ENCODE measurements at places on chromosomes 1 and 21.
A peak's percentile ranks its signal among the peaks of the same experiment; 100 is the strongest.

GRCh38 chr1:247411621-247412327 is 4.2 kb upstream of the NLRP3 start:
- no peak for DNase-seq

DNA sequence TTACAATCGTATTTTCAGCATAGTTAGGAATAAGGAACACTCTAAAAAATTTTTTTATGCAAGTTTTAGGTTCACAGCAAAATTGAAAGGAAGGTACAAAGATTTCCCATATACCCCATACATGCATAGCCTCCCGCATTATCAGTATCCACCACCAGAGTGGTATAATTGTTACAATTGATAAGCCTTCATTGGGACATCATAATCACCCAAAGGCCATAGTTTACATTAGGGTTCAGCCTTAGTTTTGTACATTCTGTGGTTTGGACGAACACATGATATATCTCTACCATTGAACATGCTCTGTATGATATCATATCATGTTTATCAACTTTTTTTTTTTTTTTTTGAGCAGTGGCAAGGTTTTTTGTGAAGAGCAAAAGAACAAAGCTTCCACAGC is 180.0 kb downstream of the SDCCAG8 start:
- no peak for DNase-seq

DNA sequence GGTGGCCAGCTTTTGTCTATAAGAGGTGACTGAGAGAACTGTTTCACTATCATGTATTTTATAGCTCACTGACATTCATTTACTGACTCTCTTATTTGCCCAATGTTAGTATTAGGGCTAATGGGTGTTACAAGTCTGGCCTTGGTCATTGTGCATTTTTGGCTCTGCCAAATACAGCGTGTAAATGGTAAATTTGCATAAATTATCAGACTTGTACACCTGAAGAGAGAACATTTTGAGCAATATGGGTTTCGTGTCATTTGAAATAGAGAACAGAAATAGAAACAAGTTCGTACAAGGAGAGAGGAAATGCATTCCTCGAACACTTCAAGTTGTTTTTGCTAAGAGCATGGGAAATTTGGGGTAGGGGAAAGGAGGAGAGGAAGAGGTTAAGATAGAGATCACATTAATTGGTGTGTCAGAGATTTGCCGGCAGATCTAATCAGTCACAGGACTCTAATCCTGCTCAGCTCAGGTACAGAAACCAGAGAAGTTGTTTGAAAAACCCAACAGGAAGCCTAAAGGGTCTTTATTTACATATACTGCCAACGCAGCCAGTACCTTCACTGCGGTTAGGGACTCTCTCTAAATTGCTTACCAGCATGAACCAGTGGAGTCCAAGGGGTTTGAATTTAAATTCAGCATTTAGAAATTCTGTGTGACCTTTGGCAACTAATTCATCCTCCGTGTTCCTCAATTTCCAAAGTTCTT is 261.5 kb downstream of the GPATCH2 start:
- DNase-seq = no peak

DNA sequence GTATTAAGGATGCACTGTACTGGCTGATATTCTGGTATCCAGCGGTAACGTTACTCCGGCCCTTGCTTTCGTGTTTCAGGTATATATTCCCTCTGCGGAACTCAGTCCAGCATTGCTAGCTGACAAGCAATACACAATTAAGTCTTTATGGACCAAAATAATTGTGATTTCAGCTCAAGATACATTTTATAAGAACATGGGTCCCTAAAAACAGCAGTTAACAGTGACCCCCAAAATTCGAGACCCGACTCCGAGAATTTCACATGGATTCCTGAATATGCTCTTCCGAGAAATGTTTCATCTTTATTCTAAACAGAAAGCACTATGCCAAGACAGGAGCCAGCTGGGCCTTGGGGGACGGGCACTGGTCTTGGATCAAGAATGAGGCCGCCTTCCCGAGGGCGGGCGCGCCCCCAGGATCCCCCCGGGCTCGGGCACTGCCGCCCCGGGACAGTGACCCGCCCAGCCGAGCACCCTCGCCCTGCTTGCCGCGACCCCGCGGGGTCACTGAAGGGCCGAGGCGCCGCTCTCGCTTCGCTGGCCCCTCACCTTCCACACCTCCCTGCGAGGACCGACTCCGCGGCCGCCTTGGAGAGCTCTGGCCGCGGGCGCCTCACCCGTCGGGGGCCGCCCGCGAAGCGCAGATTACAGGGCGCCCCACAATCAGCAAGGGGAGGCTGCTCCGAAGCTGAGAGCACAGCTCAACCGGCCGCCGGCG is 610 bp downstream of the SCYL3 start:
- no peak for DNase-seq

DNA sequence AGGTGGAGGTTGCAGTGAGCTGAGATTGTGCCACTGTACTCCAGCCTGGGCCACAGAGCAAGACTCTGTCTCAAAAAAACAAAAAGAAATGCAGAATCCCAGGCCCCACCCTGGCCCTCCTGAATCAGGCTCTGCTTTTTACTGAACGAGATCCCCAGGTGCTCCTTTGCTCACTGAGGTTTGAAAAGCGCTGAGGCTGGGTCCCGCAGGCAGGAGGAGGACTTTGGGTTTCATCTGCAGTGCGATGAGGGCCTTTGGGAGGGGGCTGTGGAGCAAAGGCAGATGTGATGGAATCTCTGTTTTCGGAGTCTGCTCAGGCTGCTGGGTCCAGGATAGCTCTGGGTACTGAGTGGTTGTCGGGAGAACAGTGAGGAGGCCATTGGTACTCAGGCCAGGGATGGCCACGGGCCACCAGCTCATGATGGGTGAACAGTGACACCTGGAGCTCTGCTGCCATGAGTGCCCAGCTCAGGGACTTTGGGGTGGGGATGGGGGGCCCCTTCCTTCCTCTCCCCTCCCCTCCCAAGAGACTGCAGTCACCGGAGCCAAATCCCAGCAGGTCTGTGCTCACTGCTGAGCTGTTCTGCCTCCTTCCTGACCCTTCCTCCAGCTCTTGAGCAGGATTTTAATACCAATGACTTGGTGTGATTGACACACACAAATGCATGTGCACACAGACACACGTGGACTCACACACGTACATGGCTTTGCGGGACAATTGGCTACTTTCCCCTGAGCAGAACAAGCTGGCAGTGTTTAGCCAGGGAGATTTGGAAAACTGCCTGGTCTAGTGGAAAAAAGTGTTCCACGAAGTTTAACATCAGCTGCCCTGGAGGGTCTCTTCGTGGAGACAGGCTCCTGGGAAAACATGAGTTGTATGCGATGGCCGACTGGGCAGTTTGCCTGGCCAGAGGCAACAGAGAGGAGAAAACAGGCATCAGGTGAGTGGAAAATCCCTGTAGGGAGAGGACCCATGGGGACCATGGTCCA is 3.6 kb upstream of the DHRS3 start:
- DNase-seq = no peak

DNA sequence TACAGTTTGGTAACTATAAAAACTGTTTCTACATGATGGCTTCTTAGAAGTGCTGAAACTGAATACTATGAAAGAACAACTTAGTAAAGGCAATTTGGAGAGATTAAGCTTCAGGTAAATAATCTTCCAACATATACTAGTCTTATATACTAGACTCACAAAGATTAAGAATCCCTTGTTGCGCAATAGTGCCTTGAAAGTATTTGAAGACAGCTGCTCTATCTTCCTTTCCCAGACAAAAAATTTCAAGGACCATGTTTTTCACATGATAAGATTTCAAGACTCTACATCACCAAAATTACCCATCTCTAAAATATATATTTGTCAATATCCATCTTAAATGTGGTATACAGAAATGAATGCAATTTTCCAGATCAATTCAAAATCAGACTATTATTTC is 37.7 kb upstream of the ASPM start:
- no peak for DNase-seq

DNA sequence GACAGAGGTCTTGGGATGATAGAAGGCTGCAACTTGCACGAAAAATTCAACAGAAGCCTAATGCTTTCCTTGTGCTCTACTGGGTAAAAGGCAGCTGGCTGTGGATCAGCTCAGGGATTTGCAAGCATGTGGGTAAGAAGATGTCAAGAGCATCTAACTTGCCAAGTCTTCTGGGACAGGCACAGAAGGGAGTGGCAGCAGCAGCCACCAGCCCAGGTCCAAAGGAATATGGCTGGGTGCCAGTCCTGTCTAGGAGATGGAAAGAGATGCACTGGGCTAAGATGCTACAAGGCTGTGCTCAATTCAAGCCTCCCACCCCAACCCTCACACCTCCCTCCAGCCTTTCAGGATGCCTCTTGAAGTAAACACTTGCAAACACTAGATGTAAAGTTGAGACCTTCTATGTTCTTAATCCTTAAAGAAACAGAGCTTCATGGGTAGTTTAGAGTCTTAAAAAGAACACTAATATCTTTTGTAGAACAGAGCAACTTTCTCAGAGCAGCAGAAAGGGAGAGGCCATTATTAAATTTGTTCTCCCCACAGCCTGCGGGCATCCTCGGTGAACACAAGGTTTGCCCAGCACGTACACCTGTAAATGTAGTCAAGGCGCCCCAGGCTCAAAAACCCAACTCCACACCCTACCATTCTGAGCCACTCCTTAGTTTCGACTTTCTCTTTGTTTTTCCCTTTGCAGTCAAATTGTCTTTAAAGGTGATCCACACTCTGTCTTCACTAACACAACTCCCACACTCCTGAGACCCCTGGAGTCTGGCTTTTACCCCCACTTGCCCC is 64.6 kb upstream of the BCAR3 start:
- DNase-seq = no peak

DNA sequence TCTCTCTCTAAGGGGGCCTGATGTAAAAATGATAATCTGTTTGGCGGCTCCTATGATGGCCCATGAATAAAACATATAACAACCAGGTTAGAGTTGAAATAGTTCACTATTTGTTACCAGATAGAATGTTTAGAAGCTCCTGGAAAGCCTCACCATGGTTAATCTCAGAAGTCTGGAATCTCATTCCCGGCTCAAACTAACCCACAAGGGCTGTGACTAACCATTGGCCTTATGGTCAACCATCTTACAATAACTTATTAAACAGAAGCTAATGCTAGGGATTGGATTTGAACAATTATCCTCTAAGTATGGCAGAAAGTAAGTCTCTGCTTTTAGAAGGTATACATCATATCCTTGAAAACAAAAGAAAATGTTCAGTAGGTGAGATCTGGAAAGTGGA is 134.1 kb upstream of the ADGRL2 start:
- no peak for DNase-seq

- no peak for DNase-seq
These were observed 74.2 kb upstream of the CXADR start for GRCh38 chr21:17438635-17439034.

- DNase-seq = no peak
These were observed 73.4 kb downstream of the PLPPR5 start for GRCh38 chr1:98931128-98931835.

GRCh38 chr1:9444532-9444931 is 94.7 kb upstream of the SLC25A33 start:
- no peak for DNase-seq

DNA sequence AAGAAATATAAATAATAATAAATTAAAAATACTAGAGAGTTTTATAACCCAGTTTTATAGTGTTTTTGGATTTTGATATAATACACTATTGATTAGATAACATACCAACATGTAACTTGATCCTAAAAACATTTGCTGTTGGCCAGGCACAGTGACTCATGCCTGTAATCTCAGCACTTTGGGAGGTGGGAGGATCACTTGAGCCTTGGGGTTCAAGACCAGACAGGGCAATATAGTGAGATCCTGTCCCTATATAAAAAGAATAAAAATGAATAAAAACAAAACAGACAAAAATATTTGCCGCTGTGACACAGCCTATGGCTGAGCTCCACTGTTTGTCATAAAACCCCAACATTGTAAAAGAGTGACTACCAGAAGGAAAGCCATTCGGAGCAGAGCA is 26.1 kb downstream of the VPS13D start:
- no peak for DNase-seq

GRCh38 chr1:244074559-244075171 is 23.6 kb downstream of the ZBTB18 start:
- peak; percentile 87 for DNase-seq

GRCh38 chr1:101960142-101960541 is 36.6 kb downstream of the OLFM3 start:
- DNase-seq = no peak

DNA sequence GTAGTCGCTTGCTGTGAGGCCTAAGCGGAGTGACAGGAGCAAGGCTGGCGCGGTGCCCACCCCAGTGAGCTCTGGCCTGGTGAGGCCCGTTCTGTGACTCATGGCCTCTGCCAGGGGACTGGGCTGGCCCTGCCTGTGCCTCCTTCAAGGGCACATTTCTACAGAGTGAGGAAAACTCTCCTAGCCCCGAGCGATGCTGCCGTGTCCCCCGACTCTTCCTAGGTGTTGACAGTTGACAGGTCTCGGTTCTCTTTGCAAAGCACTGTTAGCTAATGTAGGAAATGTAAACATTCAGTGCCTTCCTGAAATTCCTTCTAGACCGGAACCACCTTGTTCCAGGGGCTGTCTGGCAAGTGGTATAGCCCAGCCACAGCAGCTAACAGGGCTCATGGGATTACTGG is 43.9 kb downstream of the ABCG1 start:
- DNase-seq = no peak

- no peak for DNase-seq
These were observed 25.0 kb upstream of the UAP1 start for GRCh38 chr1:162536511-162536910.

DNA sequence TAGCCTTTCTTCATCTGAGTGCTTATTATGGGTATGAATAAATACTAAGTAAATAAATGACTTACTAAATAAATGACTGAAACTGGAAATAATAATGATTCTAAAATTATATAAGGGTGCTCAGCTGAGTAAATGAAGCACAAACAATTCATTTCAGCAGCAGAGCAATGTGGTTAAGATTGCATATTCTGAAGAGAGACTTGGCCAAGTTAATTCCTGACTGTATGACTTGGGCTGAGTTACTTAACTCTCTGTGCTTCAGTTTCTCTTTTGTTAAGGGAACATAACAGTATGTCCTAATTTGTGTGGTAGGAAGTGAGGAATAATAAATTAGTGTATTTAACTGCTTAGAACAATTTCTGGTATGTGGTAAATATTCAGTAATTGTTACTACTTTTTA is 19.1 kb downstream of the AGL start:
- no peak for DNase-seq

GRCh38 chr1:17347769-17348592 is 24.0 kb upstream of the PADI6 start:
- DNase-seq = no peak

GRCh38 chr1:216140730-216141524 is 282.3 kb downstream of the USH2A start:
- DNase-seq = no peak

- DNase-seq = peak; percentile 43
These were observed 23.0 kb downstream of the S100B start for GRCh38 chr21:46581780-46582307.

- DNase-seq = no peak
These were observed 13.1 kb downstream of the ACTN2 start for GRCh38 chr1:236699366-236699765.

DNA sequence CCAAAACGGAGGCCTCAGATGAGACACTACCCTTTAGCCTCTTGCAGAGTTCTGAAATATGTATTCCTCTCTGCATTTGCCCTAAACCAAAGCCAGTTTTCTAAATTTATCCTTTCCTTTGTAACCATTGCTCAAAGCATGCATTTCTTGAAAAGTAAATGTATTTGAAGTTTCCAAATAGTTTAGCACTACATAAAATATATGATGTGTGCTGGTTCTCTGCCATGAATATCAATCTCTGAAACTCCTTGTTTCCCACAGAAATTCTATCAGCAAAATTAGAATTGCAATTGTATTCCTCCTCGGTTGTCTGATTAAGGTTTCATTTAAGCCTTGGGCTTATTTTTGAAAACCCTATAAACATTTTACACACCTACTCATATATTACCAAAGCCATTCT is 137.1 kb upstream of the SYT6 start:
- no peak for DNase-seq

Data from activated CD4-positive, alpha-beta T cell treated with anti-CD3 and anti-CD28 coated beads, Interleukin-2, amount 10 ng/mL, durations not matched to agents 24 days and 14 days (primary cell).